ENCODE measurements at places on chromosomes 16 and 17.

GRCh38 chr16:29310852-29311314 is 95.6 kb downstream of the NPIPB11 start:
- no peak for DNase-seq

DNA sequence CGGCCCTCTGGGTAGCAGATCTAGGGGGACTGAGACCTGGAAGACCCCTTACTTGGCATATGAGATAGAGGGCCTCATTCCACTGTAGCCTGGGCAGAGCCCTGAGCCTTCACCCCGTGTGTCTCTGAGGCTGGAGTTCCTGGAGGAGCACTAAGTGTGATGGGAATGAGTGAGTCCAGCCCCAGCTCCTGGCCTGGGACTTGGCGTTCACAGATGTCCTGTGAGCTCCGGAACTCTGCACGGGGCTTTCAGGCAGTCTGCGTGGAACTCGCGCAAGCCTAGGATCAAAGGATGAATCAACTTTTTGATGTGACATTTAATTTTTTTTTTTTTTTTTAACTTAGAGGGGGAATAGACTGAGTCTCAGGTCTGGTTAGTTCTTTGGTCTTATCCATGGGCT is 1.8 kb downstream of the NKD1 start:
- DNase-seq: no peak

GRCh38 chr17:48330421-48330820 is 99.6 kb downstream of the SKAP1 start:
- DNase-seq: no peak

DNA sequence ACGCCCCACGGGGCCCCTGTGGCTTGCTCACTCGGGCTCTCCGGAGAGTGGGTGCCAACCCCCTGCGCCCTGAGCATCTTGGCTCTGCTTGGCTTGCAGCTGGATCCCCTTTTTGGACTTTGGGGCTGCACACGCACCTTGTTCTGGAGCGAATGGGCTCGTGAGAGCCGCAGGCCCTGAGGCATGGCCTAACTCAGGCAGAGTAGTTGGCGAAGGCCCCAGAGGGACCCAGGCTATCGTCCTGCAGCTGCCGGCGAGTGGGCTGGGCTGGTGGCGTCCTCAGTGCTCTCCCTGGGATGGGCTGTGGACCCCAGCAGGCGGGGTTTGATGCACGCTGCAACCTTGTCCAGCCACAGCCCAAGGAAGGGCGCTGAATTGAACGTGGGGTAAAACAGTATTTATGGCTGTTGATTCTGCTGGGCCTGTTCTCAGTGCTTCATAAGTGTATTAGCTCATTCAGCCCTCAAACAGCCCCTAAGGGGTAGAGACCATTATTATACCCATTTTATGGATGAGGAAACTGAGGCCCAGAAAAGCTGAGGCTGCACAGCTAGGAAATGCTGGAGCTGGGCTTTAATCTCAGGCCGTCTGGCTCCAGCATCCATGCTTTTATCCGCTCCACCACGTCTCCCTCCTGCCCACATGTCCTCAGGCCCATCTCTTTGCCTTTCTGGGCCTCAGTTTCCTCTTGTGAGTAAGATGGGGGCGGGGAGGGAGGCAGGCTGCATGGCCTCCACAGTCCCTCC is 171.2 kb upstream of the CIBAR2 start:
- no peak for DNase-seq

DNA sequence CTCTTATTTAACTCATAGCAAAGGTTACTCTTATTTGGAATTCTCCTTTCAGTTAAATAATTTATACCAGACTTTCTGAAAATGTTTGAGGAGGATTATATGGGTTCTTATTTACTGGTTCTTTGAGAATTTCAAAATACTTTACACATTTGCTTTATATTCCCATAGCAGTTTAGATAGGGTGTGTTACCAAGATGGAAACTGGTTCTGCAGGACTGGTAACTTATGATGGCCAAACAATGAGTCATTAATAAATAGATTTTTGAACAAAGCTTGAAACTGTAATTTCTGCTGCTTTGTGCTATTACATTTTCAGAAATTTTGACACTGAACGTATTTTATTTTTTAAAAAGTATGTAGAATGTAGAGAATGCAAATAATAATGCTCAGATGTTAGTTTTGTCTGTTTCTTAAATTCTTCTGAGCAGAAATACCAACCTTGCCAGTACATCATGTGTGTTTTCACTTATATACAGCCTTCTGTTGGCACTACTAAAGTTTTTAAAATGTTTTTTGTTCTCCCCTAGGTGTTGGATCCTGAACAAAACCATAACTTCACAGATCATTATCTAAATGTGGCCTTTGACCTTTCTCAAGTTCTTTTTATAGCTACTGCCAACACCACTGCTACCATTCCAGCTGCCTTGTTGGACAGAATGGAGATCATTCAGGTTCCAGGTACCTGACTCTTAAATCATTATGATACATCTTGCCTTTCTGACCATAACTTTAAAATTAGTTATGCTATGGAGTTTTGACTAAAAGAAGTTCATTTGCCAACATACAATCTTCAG is 48.3 kb upstream of the ABCC11 start:
- no peak for DNase-seq

GRCh38 chr16:12572316-12572985 is 231.2 kb downstream of the CPPED1 start:
- no peak for DNase-seq

- peak; percentile 52 for DNase-seq
These were observed 3.4 kb upstream of the HEXD start for GRCh38 chr17:82414548-82415281.

DNA sequence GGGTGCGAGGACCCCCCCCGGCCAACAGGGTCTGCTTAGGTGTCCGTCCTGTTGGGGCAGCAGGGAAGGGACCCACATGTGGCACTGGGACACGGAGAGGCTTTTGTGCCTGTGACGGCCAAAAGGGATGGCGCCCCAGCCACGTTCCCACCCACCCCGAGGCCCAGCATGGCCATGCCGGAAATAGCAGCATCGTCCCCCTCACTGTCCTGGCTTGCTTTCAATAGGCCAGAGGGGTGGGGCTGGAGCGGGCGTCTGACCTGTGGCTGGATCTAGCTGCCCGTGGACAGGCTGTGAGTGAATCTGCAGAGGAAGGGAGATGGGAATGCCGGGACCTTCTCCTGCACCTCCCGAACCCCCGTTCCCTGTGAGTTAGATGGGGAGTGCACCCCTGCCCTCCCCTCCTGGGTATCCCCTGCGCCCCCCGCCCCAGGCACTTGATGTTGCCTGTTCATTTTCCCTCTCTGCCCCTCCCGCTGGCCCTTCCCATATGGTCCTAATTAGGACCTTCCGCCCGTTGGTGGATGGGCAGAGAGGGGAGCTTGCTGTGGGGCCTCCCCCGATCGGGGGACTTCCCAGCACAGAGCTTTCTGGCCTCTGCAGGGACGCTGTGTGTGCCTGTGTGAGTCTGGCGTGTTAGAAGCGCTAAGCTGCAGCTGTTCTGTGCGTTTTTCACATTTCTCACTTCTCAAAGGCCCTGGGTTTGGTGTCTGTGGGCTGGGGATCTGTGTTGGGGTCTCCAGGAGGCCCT is 292.8 kb downstream of the SEC14L1 start:
- no peak for DNase-seq

GRCh38 chr17:384622-385177 is 32.1 kb upstream of the RPH3AL start:
- no peak for DNase-seq

Measured in activated T-helper 9 cell treated with anti-CD3 and anti-CD28 coated beads, Interleukin-2, amount 50 U/mL, for 16 hours (primary cell).